Cortex of kidney (tissue), 1 donor: ENCODE measurements at places on chromosomes 6 and 20.

- DNase-seq = no peak
These were observed 879 bp upstream of the INSM1 start for GRCh38 chr20:20366876-20367574.

DNA sequence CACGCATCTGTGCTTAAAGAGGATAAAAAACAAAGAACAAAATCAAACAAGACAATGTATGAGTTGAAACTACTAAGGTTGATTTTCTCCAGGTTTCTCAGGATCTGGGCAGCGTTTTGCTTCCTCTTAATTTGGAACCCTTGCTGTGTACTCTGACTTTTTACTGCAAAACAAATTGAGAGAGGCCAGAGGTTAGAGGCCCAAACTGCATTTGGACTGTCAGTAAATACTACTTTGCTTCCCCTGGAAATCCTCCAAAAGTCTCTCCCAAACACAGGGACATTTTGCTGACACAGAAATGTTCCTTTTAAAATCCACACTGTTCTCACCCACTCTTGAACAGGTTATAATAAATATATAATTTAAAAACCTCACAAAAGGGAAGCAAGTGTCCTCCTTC is 1.1 kb downstream of the ARG1 start:
- DNase-seq = no peak

GRCh38 chr20:48763216-48763914 is 64.4 kb downstream of the PREX1 start:
- no peak for DNase-seq

DNA sequence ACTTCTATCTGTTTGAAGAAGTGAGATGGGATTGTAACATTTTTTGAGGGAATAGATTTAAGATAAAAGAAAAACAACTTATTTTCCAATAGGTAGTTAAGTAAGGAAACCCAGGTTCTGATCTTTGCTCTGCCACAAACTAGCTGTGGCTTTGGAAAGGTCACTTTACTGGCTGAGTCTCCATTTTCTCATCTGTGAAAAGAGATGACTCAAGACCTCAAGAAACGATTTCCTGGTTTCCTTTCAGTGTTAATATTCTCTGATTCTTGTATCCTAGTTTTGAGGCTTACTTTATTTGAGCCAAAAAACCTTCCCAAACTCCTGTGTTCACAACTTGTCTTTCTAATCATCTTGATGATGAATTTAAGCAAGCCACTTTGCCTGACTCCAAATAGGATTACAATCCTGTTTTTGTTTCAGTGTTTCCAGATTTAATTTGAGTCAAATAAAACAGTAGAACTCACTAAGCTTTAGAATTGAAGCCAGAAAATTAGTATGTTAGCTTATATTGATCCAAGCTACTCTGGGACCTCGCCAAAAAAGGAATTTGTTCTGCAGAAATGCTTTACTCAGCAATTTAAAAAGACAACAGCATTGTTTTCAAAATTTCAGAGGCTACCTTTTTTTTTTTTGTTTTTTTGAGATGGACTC is 51.1 kb downstream of the ENPP1 start:
- no peak for DNase-seq

GRCh38 chr20:56736285-56736857 is 107.3 kb downstream of the TFAP2C start:
- DNase-seq = no peak

- DNase-seq = no peak
These were observed 71.2 kb upstream of the PTPN1 start for GRCh38 chr20:50438986-50439407.

GRCh38 chr6:110329714-110330436 is 28.3 kb downstream of the METTL24 start:
- DNase-seq = no peak
